NCI-H187 treated with DMSO at 0.1 percent for 48 hours (cell line): ENCODE measurements at places on chromosomes 16 and 17.

DNA sequence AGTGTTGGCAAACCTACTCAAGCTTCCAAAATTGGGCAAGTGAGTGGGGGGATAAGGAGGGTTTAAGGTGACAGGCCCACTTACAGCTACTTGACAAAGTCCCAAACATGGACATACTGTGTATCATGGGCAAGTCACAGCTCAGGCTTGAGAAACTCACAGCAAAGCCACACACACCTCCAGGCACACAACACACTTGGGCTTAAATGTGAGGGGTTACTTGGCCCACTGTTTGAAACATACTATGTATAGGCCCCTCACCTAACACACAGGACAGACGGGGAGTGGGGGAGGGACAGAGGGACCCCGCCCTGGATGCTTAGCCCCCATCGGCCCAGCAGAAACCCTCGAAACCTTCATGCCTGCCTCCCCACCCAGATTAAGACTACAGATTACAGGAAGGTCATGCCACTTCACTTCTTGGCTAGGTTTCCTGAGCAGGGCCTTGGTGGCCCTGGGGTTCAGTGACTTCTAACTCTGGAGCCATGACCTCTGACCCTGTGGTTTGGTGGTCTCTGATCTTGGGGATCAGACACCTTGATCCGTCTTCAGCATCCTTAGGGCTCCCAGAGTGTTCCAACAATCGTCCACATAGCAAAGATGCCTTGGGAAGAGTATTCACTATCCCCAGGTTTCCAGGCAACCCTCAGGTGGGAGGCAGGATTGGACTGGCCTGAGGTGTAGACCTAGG, 2.3 kb upstream of the SAMD14 start:
- no peak for DNase-seq

GRCh38 chr17:75142236-75142971, 10.9 kb upstream of the NT5C start:
- DNase-seq: no peak

DNA sequence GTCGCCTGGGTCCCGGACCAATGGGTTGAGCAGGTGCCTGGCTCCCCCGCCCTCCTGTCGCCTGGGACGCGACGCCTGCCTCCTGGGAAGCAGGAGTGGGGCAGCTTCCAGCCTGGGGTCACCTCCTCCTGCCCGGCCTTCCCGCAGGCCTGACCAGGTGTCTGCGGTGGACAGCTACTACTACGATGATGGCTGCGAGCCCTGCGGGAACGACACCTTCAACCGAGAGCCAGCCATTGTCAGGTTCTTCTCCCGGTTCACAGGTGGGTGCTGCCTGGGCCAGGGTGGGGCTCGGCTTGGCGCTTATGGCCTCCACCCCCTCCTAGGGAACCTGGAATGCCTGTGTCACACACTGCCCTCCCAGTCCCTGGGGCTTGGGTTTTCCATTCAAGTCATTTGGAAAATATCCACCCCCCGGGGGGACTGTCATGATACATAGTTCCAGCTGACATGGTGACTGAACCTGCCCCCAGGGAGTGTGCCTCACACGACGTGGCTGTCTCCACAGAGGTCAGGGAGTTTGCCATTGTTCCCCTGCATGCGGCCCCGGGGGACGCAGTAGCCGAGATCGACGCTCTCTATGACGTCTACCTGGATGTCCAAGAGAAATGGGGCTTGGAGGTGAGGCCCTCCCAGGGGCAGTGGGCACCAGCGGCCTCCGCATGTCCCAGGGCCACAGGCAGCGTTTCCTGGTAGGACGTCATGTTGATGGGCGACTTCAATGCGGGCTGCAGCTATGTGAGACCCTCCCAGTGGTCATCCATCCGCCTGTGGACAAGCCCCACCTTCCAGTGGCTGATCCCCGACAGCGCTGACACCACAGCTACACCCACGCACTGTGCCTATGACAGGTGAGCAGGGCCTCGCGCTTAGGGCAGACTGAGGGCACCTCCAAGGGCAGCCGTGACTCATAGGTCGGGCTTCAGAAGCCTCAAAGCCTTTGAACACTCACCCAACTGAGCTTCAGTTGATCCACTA, 2.3 kb downstream of the DNASE1 start:
- DNase-seq: no peak

DNA sequence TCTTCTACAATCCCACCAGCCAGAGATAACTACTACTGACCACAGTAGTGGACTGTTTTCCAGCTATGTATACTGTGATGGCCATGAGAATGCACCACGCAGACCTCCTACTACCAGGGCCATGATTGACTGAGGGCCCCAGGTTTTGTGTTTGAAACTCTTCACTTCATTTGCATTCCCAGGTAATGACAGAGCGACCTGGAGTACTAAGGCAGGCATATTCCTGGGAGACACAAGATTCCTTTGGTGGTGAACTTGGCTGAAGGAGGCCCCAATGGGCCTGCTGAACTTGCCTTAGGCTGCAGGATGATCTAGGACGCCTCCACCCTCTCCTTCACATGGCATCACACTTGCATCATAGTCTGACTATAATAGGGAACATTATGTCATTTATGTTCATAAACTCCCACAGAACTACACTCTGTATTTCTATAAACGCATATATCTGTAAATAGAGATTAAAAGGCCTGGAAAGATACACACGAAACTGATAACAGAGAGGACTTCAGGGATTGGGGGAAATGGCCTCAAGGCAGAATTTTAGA, 30.4 kb downstream of the CLEC19A start:
- no peak for DNase-seq

GRCh38 chr17:3808701-3809100, 7.7 kb upstream of the ITGAE start:
- DNase-seq: no peak

DNA sequence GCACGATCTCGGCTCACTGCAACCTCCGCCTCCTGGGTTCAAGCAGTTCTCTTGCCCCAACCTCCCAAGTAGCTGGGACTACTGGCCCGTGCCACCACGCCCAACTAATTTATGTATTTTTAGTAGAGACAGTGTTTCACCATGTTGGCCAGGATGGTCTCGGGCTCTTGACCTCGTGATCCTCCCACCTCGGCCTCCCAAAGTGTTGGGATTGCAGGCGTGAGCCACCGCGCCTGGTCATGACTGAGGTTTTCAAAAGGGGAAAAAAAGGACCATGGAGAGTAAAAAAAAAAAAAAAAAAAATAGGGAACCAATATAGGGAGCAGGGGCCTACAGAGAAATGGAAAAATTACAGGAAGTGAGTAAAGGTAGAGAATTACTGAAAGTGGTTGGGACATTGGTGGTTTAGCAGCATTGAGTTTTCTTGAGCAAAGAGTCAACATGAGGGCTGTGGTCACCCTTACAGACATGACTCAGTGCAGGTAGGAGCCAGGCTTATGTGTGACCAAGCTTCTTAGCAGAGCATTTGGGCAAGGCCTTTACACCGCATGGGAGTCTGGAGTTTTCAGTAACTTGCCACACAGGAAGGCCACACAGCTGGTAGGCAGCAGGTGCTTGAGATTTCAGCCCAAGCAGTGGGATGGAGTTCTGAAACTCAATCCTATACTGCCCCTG, 447.3 kb downstream of the HS3ST3B1 start:
- DNase-seq: no peak

DNA sequence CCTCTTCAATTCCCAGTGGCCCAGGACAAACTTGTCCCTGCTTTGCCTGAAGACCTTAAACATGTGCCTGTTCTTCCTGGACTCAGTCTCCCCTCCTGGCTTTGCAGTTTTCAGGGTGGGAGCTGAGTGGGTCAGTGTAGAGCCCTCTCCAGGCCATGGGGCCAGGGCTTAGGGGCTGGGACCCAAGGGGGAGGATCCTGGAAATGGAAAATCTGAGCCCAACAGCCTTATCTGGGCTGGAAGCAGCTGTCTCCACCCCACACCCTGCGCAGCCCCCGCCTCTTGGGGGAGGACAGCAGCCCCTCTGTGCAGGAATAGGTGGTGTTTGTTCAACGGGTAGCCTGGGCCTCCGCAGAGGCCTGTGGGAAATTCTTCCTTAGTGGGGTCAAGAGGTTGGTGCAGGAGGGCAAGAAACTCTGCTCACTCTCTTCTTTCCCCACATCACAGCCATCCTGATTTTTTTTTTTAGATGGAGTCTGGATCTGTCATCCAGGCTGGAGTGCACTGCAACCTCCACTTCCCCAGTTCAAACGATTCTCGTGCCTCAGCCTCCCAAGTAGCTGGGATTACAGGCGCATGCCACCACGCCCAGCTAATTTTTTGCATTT, 6.8 kb upstream of the SMTNL2 start:
- DNase-seq: no peak

GRCh38 chr17:3556916-3557767, 470 bp downstream of the TRPV3 start:
- no peak for DNase-seq

- no peak for DNase-seq
These were observed 2.7 kb downstream of the HBQ1 start for GRCh38 chr16:183005-183404.

DNA sequence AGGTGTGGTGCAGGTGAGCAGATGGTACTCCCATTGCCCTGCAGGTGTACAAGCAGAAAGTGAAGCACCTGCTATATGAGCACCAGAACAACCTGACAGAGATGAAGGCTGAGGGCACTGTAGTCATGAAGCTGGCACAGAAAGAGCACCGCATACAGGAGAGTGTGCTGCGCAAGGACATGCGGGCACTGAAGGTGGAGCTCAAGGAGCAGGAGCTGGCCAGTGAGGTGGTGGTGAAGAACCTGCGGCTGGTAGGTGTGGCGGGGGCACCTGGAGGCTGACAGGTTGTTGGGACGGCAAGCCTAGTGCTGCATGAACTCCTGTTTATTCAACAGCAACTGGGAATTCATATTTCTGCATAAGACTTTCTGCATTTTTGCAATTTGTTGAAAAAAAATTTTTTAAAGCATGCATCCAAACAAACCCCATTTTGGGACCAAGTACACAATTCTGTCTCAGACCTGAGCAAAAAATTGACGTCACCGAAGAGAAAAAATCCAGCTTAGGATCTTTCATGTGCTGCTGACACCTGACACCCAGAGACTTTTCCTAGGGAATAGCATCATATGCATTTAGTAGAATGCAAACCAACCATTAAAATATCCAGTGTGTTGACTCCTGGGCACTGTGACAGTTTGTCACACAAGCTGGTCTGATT, 13.5 kb upstream of the DBNDD1 start:
- DNase-seq: no peak

GRCh38 chr16:68999114-68999513, 106.3 kb upstream of the HAS3 start:
- DNase-seq: no peak

DNA sequence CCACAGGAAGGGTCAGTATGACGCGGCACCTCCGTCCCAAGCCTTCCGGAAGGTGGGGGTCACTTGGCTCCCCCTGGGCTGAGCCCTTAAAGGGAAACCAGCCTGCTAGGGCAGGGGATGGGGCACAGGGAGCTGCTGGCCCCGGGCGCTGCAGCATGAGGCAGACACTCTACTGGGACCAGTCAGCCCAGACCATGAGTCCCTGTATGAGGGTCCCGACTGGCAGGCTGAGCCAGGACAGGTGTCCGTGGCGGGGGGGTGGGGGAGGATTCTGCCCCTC, 43.4 kb upstream of the ZC3H18 start:
- no peak for DNase-seq
